ENCODE measurements at places on chromosomes 1 and 21.

- DNase-seq = no peak
These were observed 251.6 kb downstream of the AKT3 start for GRCh38 chr1:243598433-243598832.

DNA sequence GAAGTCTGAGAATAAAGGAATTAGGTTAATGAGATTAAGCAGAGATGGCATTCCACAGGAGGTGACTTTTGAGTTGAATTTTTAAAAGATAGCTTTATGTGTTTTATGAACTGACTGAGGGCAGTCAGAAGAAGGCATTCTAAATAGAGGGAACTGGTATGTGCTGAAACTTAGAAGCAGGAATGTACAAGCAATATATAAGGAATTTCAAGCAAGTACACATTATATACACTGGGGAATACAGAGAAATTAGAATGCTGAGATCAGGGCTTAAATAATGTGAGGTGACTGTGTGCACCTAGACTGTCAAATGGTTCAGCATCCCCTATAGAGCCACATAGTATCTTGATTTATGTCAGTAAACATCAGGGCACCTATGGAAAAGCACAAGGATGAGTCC lies 19.3 kb downstream of the WNT2B start:
- DNase-seq = no peak

DNA sequence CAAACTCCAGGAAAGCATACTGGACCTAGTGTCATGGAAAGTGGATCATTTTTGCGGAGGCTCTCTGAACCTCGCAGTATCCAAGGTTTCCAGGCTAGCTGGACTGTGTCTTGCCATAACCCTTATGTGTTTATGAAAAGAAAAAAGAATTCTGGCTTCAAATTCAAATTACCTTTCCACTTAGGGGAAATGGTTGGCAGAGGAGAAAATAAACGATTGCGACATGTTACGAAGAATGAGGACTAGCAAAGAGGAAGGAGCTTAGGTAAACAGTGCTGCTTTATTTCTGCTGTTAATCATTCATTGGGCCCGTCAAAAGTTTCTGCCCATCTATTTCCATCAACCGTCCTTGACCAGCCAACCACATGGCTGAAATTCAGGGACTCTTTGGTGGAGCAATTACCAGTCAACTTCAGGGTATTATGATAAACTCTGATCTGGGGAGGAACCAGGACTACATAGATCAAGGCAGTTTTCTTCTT lies at the start of gene C4BPA:
TSS of gene C4BPA (plus strand) at position 342 of the 482 bp plus-strand sequence. CDS start 8,793 bp downstream, outside the sequence.
- no peak for DNase-seq

DNA sequence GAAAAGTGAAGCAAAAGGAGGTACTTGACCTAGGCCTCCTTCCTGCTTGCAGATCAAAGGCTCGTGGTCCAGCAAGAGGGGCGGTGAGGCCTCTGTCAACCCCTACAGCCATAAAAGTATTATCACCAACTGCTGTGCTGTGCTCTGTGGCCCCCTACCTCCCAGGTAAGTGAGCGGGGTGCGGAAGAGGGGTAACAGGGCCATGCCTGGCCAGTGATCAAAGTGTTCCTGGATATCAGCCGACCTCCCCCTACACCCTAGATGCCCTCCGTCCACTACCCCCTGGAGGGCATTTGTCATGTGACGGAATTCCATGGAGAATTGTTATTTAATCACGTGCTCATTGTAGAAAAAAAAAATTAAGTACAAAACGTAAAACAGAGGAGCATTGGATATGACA lies 10.2 kb upstream of the SFN start:
- DNase-seq = no peak

- no peak for DNase-seq
These were observed 772.5 kb downstream of the USP25 start for GRCh38 chr21:16502273-16502672.

- DNase-seq = no peak
These were observed 10.0 kb upstream of the DNAJC6 start for GRCh38 chr1:65299328-65299727.

DNA sequence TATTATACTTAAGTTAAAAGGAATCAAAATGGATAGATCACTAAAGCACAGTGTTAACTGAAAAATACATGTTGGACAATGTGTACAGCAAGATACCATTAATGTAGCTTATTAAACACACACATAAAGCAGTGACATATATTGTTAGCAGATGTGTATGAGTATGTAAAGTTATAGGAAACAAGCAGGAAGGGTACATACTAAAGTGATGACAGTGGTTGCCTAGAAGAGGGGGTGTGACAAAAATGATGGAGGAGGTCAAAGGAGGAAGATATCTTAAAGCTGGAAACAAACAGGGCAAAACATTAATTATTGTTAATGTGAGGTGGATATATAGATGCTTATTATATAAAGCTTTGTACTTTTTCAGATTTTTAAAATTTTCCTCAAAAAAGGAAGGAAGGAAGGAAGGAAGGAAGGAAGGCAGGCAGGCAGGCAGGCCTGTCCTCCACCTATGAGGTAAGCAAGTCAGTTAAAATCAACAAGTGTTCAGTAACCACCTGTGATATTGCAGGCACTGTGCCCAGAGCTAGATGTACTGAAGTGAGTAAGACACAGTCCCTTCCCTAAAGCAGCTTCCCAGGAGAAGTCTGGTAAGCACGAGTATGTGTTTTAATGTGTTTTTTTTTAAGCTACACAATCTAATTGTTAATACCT lies 252.9 kb upstream of the NR5A2 start:
- peak; percentile 27 for DNase-seq

- no peak for DNase-seq
These were observed 40.1 kb upstream of the HMCN1 start for GRCh38 chr1:185694081-185694480.

- no peak for DNase-seq
These were observed 125.4 kb downstream of the PTPRU start for GRCh38 chr1:29361686-29362085.

DNA sequence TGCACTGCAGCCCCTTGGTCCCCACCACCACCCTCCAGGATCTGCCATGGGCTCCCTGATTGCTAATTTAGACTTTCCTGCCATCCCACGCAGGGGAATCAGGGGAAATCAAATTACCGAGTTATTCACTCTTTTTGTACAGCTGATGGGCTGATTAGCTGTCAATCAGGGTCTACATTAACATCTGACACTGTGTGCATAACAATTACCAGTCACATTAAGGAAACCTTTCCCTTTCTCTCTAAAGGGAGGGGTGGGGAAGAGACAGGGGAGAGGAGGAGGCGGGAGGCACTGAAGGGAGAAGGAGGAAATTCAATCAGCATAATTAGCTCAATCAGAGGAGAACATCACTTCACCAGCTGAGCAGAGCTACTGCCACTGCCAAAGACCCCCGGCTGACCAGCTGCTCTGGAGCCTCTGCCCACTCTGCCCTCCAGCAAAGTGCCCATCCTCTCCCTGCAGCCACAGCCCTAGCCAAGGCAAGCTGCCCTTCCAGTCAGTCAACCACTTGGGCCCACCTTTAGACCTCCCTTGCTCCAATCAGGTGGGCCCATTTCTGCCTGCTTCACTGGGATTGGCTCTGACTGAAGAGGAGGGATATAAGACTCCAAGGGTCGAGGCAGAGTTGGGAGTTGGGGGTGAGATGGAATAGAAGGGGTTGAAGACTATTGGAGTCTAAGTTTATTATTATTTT lies 199.3 kb upstream of the ZC3H12A start:
- peak; percentile 35 for DNase-seq

- no peak for DNase-seq
These were observed 33.9 kb downstream of the SPSB1 start for GRCh38 chr1:9326596-9326995.

DNA sequence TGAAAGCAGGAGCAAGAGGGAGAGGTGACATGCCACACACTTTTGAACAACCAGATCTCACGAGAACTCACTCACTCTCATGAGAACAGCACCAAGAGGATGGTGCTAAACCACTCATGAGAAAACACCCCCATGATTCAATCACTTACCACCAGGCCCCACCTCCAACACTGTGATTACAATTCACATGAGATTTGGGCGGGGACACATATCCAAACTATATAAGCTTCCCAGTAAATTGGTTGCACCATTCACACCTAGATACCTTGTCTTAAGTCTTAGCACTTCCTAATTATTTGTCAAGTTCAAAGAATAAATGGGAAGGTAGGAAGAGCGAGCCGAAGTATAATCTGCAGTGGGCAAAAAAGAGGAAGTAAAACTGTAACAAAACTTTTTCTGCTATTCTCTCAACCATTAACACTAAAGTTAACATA lies 34.3 kb downstream of the AMY1C start:
- DNase-seq = no peak

- no peak for DNase-seq
These were observed 5.2 kb downstream of the ADPRS start for GRCh38 chr1:36093929-36094328.

DNA sequence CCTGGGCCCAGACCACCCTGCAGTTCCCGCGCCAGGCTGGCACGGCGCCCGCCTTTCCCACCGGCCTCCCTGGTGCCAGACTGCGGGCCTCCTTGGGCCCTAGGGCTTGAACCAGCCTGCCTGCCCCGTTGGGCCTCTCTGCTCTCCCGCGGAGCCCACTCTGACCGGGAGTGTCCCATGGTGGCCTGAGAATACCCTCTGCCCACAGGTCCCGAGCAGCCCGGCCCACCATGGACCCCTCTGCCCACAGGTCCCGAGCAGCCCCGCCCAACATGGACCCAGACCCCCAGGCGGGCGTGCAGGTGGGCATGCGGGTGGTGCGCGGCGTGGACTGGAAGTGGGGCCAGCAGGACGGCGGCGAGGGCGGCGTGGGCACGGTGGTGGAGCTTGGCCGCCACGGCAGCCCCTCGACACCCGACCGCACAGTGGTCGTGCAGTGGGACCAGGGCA lies 7.9 kb downstream of the MIB2 start:
- DNase-seq = no peak

DNA sequence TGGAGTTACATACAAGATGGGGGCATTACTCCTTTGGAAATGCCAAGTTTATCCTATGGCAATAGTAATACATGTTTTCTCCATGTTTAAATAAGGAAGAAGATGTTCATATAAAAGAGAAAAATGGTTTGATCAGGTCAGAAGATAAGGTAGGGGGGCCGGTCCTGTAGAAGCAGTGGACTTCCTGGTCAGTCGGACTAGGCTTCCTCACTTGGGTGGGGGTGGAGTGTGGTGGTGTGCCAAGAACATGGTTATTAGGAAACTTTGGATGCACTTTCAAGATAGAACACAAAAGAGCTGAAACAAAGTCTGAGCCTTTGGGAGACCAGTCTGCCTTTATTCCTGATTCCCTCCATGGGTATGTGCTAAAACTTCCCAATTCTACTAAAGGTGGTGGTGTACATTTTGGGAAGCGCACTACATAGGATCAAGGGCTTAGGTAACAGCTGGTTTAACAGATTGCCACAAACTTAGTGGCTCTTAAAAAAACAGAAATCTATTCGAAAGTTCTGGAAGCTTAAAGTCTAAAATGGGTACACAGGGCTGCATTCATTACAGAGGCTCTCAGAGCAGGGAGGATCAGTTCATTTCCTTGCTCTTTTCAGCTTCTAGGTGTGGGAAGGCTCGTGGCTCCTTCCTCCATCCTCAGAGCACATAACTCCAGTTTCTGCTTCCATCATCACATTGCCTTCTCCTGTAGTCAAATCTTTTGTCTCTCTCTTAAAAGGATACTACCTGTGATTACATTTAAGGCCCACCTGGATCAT lies 64.6 kb downstream of the KDM1A start:
- no peak for DNase-seq

DNA sequence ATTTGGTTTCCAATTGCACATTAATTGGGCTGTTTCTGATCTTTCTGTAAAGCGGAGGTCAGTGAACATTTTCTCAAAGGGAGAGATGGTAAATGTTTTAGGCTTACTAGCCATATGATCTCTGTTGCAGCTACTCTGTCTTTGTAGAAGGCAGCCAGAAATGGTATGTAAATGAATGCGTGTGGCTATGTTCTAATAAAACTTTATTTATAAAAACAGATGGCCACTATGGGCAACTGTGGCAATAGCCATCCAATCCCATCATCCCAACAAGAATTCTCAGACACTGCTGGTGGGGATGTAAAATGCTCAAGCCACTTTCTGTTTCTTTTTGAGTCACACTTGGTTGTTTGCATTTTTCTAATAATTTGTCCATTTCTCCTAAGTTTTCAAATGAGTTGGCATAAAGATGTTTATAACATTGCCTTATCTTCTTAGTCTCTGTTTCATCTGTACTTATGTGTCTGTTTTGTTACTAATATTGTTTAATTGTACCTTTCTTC lies 448.8 kb upstream of the VAMP3 start:
- no peak for DNase-seq

DNA sequence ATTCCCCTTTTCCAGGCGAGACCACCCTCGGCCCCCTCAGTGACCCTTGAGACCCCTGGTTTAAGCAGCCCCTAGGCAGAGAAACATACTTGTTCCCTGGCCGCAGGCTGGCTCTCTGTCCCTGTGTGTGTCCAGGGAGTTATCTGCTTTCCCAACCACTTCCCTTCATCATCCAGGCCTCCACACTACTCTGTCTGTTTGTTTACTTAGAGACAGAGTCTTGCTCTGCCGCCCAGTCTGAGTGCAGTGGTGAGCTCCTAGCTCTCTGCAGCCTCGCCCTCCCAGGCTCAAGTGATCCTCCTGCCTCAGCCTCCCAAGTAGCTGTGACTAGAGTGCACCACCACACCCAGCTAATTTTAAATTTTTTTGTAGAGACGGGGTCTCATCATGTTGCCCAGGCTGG lies 5.8 kb upstream of the VWA1 start:
- DNase-seq = no peak

- DNase-seq = no peak
These were observed 172.3 kb downstream of the ADGRL4 start for GRCh38 chr1:78834201-78834741.
